ENCODE measurements at places on chromosomes 12 and 14.

GRCh38 chr12:1855241-1855640, 34.9 kb downstream of the LRTM2 start:
- DNase-seq, result no peak

- no peak for DNase-seq
These were observed 341.4 kb downstream of the ADAMTS20 start for GRCh38 chr12:43210485-43211192.

- DNase-seq, result peak; percentile 37
These were observed at the start of gene ALDH1L2 for GRCh38 chr12:105084251-105085250. TSS of gene ALDH1L2 (minus strand) at chr12:105084458. CDS start at chr12:105084436, 22 bp downstream.

DNA sequence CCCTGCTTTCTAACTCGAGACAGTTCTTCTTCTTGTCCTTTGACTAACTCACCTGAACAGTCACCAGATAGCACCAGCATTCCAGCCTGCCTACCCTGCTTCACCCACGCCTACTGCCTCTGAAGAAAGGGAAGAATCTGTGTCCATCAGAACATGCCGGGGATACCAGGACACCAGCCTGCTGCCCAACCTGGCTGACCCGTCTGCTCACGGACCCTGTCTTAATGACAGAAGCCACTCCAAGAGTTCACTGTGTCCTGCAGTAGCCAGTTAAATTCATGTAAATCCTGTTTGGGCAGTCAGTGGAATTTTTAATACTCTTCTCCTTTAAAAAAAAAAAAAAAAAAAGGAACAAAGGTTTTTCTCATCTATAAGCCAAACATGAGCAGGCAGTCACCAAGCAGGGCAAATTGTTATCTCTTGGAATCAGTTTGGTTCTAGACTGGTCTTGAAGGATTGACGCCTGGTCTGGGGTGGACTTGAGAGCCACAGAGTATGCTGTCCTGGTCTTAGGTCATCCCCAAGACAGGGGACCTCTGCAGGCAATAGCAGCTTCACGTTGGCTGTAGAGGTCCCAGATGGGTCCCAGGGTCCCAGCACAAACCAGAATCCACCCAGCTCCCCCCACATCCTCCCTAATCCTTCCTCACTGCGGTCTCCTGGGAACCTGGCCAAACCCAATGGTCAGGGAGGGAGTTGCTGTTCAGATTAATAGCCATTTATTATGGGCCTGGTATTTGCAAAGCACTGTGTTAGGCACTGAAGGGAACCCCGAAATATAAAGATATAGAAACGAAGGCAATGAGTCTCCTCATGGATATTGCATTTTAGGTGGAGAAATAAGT, 181.1 kb upstream of the HIF1A start:
- no peak for DNase-seq

DNA sequence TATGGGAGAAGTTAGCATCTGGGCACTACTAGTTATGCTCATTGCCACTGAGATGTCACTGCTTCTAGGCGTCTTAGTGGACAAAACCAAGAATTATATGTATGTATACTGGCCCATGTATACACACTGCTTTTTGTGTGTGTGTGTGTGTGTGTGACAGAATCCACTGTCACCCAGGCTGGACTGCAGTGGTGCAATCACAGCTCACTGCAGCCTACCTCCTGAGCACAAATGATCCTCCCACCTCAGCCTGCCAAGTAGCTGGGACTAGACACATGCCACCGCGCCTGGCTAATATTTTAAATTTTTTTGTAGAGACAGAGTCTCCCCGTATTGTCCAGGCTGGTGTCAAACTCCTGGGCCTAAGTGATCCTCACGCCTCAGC, 25.2 kb downstream of the LIMA1 start:
- no peak for DNase-seq

GRCh38 chr14:39474416-39474911, 42.2 kb upstream of the FBXO33 start:
- DNase-seq, result no peak

DNA sequence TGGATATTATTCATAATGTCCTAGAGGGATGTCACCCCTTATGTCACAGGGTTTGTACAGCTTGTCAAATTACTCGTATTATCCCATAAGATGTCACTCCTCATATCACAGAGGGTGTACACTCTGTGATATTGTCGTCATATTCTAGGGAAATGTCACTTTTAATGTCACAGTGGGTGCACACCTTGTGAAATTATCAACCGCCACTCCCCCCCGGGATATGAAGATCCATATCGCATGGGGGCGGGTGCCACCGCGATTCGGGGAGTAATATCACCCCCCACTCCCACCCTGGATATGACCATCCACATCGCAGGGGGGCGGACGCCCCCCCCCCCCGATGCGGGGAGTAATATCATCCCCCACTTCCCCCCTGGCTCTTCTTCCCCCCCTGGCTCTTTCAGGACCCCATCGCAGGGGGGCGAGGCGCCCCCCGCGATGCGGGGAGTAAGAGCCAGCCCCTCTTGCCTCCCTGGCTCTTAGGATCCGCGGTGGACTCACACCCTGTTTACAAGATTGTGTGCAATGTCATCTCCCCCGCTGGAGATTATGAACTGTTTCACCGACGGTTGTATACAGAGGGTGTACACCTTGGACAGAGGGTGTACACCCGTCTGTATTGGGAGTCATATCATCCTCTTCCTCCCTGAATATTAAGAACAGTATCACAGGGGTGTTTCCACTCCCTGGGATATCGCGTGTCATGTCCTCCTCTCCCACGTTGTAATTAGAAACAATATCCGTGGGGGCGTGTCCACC, 92.8 kb downstream of the FRMD6 start:
- DNase-seq, result no peak

Data from stimulated activated CD4-positive, alpha-beta T cell treated with anti-CD3 and anti-CD28 coated beads, Interleukin-15, amount 100 ng/mL, for 1 hour (primary cell).